ENCODE measurements at places on chromosomes 5 and 9.

GRCh38 chr5:111682121-111682520 is 74.9 kb downstream of the NREP start:
- DNase-seq, result no peak

DNA sequence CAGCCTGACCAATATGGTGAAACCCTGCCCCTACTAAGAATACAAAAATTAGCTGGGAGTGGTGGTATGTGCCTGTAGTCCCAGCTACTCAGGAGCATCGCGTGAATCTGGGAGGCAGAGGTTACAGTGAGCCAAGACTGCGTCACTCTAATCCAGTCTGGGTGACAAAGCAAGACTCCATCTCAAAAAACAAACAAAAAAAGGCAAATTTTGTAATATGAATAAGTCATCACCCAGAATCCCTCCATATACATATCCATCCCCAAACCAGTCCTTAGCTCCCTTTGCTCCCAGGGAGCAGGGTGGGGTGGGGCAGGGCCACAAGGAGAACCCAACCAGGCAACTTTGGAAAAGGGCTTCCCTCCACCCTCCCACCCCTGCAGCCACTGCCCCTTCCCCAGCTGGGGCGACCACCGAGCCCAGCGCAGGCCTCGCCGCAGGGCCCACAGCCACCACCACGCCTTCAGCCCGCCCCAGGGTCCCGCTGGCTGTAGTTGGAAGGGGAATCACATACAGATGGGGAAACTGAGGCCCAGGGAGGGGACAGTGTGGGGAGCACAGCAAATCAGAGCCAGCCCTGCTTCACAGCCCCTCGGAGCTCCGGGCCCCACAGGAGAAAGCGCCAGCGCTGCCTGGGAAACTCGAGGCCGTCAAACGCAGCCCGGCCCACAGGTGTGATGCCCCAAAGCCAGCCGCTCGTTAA is 7.8 kb downstream of the NOTCH1 start:
- DNase-seq, result no peak

DNA sequence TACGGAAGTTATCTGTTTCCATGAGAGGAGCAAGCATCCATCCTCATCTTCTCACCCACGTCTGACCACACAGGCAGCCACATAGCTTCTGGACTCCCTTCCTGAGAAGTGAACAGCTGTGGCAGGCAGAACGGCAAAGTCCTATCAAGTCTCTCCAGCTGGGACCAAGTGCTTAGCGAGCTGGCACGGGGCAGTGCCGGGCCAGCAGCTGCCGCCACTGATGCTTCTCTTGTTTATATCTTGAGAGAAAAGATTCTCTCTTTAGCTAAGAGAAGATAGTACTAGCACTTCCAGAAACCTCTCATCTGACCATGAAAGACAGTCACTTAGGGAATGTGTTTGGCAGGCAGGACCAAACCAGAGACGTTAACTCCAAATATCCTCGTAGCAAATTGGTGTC is 37.2 kb downstream of the PLAC8L1 start:
- no peak for DNase-seq

- no peak for DNase-seq
Observed at GRCh38 chr5:88677376-88677895, 205.5 kb downstream of the MEF2C start.

DNA sequence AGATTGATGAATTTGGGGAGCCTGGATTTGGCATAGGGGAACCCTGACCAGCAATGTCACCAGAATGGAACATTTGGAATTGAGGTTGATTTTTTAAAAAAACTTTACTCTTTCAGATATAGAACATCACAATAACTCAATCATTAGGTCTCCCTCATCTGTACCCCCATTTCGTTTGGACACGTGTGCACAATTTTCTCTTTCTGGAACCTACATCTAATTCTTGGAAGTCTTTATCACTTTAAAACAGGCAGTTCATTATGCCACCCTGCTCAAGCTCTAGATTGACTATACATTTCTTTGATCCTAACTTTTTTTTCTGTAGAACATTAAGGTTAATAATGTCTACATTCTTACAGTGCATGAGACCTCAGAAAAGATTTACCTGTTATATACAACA is 3.7 kb upstream of the SSBP2 start:
- DNase-seq, result no peak

DNA sequence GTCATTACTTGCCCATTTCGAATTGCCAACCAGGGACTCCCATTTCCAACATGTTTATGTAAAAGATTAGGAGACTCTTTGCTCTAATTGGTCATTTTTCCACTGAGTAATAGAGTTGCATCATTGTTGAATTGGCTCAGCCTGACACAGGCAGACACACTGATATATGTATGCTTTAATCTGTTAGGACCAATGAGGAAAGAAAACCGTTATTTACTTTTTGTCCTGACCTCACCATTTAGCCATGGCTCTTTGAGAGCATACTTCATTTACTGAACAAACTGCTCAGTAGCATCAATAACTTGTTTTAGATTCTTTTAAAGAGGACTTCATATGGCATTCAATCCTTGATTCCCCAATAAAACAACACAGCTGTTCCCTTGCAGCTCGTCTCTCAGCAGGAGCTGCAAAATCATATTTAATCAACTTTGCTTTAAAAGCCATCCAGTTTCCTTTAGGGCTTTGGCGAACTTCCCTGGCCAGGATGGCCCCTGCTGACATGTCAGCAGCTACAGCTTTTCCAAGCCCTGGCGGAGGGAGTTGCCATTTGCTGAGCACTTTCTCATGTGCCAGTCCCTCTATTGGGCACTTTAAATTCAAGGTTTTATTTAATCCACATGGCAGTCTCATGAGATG is 251.5 kb upstream of the TNC start:
- no peak for DNase-seq

- DNase-seq, result no peak
Observed at GRCh38 chr9:98484162-98484561, 224.6 kb downstream of the GABBR2 start.

GRCh38 chr5:130954336-130954735 is 210.7 kb downstream of the HINT1 start:
- DNase-seq, result no peak

DNA sequence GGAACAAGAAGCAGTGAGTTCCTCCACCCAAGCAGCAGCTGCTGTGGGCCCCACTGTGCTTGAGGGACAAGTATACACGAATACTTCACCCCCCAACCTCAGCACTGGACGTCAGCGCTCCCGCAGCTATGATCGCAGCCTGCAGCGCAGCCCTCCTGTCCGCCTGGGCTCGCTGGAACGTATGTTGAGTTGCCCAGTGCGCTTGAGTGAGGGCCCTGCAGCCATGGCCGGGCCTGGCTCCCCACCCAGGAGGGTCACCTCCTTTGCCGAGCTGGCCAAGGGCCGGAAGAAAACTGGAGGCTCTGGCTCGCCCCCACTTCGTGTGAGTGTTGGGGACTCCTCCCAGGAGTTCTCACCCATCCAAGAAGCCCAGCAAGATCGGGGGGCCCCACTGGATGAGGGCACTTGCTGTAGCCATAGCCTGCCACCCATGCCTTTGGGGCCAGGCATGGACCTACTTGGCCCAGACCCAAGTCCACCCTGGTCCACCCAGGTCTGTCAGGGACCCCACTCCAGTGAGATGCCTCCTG is 57.1 kb upstream of the TESK1 start:
- DNase-seq, result no peak

DNA sequence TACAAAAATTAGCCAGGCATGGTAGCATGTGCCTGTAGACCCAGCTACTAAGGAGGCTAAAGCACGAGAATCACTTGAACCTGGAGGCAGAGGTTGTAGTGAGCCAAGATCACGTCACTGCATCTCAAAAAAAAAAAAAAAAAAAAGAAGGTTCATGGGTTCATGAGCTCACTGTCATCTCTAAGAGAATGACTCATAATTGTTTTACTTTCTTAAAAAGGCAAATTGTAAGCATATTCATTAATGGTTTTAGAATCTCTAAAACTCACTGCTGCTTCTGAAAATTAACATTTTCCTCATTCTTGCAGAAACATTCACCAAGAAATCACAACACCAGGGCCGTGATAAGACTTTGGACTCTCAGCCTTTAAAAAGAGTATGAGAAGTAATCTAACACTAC is 103.6 kb downstream of the GNA14 start:
- DNase-seq, result no peak

- no peak for DNase-seq
Observed at GRCh38 chr5:39371367-39371635, 7.0 kb upstream of the C9 start.

DNA sequence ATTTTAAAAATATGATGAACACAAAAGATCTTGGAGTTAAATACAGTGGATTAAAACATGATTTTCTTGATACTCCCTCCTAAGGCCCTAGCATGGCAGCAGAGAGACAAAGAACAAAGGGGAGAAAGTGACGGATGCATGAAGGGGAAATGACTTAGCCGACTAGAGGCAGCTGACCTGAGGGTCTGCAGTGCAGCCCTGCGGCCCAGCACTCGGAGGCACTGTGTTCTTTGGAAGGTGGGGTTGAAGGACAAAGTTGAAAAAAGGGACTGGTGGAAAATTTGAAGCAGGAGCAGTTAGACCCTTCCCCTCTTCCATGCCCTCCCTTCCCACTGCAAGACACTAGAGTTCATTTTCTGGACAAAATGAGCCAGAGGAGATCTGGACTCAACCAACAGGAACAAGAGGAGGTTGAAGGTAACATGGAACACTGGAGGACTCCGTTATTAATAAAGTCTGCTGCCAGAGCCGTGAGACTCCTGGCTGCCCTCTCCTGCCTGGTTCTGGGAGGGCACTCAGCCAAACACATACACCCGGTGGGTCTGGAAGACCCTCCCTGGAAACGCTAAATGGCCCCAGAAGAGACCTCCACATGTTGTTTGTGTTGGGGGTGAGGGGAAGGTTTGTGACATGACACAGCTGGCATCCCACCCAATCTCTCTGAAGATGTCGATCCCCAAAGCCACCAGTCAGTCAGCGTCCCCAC is 98.1 kb downstream of the JMY start:
- peak; percentile 21 for DNase-seq

- no peak for DNase-seq
Observed at GRCh38 chr9:82993856-82994605, 68.9 kb downstream of the RASEF start.

DNA sequence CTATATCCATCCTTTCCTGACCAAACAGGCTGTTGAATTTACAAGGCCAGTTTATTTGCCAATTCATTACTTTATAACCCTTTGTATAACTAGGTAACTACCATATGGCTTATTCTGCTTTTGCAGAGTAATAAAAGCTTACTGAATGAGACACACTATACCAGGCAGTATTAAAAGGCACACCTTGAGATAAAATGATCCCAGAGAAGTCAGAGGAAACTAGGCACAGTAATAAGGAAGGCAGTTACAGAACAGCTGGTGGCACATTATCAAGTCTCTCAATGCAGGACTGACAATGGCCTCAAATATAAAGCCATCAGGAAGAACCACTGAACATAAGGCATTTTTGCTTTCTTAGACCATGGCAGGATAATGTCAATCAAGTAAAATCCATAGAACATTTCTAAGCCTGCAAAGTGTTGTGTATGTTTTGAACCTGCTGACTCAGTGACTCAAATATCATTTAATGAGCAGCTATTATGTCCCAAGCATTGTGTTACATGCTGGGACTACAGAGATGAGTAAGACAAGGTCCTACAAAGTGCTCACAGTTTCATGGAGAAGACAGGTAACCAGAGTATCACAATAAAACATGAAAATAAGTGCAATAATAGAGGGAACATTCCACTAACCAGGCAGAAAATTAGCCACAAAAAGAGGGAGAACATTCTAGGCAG is 52.5 kb downstream of the OXCT1 start:
- no peak for DNase-seq

DNA sequence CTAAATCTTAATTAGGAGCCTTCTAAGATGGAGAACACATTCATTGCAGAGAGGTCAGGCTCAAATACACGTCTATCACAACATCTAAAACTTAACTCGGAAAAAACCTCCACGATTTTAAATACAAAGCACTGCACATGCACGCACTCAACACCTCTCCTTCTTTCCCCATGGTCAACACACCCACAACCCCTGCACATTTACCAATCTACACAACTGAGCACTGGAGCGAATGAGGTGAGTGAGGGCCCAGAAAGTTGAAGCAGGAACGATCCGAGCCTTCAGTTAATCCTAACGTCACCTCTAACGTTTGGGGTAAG is 278 bp upstream of the NIPSNAP3A start:
- DNase-seq, result no peak

GRCh38 chr5:11640158-11640873 is 263.9 kb downstream of the CTNND2 start:
- no peak for DNase-seq

- DNase-seq, result no peak
Observed at GRCh38 chr5:10876006-10876744, 115.1 kb upstream of the DAP start.

DNA sequence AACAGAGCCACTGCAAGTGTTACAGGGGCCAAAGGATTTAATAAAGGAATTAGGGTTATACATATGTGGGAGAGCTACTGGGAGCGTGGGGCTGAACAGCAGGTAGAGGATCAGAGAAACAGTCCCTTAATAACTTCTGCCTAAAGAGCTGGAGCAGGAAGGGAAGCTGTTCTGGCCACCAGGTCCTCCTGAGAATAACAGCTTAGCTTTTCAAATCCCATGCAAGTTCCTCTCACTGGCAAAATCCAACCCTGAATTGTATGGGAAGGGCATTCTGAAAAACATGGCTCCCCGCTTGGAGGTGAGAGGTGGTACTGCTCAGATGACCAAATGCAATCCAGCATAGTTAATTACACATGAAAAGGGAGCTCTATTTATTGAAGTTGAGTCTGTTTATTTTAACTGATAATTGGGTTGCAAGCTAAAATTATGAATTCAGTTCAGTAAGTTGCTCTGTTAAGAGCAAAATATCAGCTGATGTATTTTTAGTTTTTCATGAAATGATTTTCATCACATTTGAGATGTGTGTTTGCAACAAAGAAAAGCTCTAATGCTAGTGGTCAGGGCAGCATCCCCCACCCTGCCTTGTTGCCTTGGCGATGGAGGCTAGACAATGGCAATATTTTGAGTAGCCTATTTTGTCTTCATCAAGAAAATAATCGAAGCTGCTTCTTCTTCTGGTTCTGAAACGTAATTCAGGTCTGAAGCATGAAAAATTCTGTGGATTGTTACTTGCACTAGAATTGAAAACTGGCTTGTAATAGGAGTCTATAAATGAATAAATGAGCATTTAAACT is 58.4 kb upstream of the SH3GL2 start:
- DNase-seq, result no peak

DNA sequence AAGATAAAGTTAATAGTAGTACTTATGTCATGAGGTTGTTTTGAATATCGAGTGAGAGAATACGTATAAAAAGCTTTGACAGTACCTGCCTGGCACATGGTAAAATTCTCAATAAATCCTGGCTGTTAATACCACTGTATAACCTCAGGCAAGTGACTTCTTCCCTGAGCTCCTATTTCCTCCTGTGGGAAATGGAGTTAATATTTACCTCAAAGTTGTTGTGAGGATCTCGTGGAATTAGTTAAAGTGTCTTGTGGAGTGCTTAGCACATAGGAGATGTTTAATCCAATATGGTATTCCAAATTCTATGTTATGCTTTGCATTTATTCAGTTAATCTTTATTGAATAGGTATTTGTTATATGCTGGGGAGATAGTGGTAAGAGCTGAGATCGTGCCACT is 18.5 kb downstream of the FOCAD start:
- no peak for DNase-seq

- DNase-seq, result no peak
Observed at GRCh38 chr5:40484495-40484894, 195.2 kb upstream of the PTGER4 start.

Measured in BE2C (cell line).